ENCODE measurements at places on chromosomes 1 and 21.

DNA sequence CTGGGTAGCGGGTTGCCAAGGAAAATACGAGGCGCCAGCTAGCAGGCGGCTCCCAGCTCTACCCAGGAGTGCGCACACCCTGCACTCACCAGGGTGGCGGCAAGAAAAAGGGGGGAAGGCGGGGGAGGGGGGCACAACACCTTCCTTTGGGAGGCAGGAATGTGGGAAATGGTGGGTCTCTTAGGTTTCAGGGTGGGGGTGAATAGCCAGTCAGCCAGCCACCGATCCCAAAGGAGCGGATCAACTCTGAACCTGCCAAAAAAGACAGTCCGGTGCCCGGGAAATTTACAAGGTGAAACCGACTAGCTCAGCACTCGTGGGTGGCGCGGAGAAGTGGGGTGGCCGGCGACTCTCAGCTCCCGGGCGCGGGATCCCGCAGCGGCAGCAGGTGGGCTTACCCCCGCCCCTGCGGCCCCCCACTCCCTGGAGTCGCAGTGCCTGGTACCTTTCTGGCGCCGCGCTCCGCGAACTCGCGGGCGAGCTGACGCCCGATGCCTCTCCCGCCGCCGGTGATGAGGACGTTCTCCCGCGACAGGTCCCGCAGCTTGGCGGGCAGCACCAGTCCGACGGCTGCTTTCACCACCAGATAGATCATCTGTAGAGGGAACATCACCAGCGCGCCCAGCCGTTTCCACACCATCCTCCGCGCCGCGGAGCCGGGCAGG, 1.2 kb downstream of the DHRS3 start:
- DNase-seq = no peak

GRCh38 chr1:66705110-66705509, 47.1 kb upstream of the DYNLT5 start:
- no peak for DNase-seq

DNA sequence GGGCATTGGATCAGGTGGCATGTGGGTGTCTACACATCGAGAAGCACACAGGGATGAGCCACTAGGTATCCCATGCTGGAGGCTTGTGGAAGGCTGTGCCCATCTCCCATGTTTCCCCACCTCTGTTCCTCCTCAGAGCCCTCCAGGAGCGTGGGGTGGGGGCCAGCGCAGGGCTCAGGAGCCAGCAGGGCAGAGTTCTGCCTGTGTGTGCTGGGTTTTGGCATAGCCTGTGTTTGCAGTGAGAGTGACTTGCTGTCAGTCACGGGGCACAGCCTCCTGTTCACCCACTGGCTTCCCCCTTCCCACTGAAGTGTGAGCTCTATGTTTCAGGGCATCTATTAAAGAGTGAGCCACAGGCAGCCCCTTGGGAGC, 10.4 kb downstream of the IBA57 start:
- no peak for DNase-seq

DNA sequence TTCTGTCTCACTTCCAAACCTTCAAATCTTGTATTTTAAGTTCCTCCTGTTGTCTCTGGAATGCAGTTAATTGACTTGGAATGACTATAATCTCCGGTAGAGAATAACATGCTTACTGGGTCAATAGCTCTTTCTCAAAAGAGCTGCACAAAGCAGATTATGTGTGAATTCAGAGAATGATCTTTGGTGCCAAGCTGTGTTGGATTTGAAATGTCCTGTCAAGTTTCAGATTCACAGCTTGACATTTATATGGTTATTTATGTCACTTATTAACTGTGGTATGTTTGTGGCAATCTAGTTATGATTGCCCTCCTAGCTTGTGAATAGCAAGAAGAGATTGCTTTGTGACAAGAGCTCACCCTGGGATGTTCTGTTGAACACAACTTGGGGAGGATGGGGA, 128.3 kb upstream of the KCNE2 start:
- no peak for DNase-seq

DNA sequence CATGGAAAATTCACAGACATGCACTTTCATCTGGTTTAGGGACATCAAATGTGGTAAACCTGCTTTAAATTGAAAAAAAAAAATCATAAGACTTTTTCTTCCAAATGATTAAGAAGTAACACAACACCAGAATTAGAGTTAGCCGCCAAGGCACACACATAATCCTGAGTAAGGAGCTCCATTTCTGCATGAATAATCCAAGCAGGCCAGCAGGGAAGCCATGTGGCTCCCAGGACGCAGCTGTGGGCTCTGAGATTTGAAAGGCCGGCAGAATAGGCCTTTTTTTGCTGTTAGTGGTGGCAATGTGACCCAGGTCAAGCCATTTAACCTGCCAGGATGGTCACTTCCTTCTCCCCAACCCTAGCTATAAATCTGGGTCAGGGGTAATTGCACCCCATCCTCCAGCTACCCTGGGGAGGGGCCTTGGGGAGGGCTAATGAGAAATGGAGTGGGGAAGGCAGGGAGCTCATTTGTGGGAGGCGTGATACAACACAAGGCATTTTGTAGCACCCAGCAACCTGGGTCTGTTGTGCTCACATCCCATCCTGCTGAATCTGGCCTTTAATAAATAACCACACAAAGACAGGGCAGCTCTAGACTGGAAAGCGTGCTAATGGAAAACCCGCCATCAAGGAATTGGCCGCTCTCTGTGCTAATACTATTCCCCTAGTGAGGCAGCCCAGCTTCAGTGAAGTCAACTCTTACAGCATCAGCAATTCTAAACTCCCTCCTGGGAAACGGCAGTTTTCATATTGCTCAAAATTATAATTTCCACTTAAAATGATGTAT, 178.5 kb downstream of the RHOU start:
- no peak for DNase-seq

- no peak for DNase-seq
Measured at GRCh38 chr1:11981378-11982009, 1.2 kb downstream of the MFN2 start.

All from NCI-H2029 (cell line).